Ammon's horn (tissue), 1 donor: ENCODE measurements at places on chromosomes 7 and 10.

DNA sequence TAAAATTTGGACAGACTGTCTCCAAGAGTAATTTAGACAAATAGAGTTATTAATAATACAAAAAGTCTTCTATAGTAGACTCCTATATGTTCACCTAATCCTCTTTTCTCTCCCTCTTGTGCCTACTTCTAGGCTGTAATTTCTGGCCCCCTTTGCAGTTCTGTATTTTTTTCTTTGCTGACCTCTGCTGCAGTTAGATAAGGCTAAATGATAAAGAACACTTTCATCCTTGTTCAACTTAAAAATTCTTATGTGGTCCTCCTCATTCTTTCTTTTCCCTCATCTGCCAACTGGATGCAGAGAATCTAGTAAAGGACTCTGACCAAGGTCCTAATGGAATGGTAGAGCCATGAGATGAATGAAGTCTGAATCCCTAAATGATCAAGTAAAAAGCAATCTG, 20.1 kb downstream of the GLCCI1 start:
- DNase-seq: no peak

DNA sequence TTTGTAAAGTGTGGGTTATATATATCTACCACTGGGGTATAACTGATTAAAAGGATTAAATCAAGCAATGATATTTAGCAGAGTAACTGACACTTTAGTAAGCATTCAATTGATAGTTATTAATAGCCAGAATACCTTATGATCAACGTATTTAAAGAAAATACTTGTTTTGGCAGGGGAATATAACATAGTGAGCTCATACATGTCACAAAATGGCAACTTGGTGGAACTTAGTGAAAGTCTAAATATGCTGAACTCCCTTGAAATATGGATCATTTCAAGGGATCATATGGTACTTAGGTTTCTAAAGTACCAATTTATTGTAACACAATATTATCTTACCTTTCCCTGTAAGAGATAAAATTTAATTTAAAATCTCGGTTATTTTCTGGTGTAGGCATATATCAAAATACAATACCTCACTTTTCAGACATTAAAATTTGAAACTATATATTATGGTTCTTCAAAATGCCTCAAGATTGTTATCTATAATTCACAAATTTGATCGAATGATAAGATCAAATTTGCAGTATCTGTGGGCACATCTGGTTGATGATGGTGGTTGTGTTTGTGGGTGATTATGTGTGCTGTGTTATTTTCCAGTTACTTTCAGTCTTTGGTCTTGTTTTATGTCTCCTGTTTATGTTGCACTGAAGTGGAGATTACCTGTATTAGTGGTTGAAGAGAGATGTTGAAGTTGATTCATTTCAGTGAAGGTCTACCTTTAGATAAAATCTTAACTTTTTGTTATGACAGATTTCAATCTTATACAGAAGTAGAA, 5.2 kb downstream of the ARL4A start:
- DNase-seq: no peak

DNA sequence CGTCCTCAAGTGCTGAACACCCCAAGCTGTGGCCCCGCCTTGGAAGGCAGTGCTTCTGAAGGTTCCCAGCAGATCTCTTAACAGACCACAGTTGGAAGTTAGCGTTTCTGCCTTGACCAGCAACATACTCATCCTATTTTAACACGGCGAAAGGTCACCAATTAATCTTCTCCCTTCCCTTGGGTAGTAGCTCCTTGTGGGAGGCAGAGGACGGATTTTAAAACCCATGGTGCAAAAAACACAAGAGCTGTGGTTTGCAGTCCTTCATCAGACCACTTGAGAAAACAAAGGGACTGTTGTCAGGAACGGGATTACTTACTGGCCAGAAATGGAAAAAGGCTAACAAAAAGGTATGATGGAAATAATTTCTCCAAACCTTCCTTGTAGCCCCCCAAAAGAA, 87.3 kb downstream of the BEND7 start:
- no peak for DNase-seq

- no peak for DNase-seq
Measured at GRCh38 chr10:117752103-117752502, 209.6 kb downstream of the EMX2 start.

GRCh38 chr10:121680879-121681655, 82.8 kb upstream of the FGFR2 start:
- no peak for DNase-seq

GRCh38 chr7:101559586-101559985, 69.5 kb downstream of the MYL10 start:
- no peak for DNase-seq

- DNase-seq: no peak
Measured at GRCh38 chr10:116688241-116688711, 54.1 kb downstream of the HSPA12A start.

DNA sequence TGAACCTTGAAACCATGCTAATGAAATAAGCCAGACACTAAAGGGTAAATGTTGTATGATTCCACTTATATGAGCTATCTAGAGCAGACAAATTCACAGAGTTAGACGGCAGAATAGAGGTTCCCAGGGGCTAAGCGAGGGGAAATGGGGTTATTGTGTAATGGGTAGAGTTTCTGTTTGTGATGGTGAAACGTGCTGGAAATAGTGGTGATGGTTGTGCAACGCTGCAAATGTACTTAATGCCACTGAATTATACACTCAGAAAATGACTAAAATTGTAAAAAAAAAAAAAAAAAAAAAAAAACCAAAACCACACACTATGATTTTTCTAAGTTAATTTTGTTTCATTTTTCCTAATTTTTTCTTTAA, 30.0 kb downstream of the SFXN4 start:
- no peak for DNase-seq

GRCh38 chr10:97011397-97011796, 174.4 kb downstream of the SLIT1 start:
- DNase-seq: no peak

DNA sequence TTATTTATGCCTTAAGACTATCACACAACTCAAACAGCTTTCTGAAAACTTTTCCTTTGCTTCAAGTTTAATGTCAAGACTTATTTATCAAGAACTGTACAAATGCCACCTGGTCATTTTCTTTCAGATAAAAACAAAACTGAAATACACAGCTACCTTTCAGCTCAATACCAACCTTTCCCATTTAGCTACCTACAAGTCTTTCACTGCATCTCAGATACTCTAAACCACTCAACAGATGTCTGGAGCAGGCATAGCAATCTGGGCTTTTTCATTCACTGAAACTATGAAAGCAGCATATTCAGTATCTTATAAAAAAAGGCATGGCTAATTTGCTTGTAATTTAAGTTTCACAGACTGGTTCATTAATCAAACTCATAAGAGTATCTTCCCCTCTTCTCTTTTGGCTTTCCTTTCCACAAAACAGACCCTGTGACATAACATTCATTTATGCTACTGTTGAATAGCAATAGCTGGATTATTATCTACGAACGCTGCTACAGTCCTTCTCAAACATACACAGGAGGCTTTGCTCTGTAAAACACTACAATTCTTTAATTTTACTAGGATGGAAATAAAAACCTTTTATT, 8.2 kb downstream of the TRA2A start:
- DNase-seq: no peak
